ENCODE measurements at places on chromosomes 1 and 21. TPM values are rescaled to one million over a fixed set of nuclear protein-coding genes. Genes with fewer than 3 reads are reported as not detected.

PLXNA2 gene
- 40.8 TPM for total RNA-seq

JAM2 gene
- 1.4 TPM for total RNA-seq

- DNase-seq, result peak; percentile 43
Observed at GRCh38 chr21:34582506-34583150, 32.3 kb downstream of the RCAN1 start.

GRCh38 chr1:117098287-117098890 is 23.2 kb downstream of the TRIM45 start:
- DNase-seq, result peak; percentile 74

GRCh38 chr1:38090796-38091195 is 44.2 kb upstream of the POU3F1 start:
- DNase-seq, result no peak

DNA sequence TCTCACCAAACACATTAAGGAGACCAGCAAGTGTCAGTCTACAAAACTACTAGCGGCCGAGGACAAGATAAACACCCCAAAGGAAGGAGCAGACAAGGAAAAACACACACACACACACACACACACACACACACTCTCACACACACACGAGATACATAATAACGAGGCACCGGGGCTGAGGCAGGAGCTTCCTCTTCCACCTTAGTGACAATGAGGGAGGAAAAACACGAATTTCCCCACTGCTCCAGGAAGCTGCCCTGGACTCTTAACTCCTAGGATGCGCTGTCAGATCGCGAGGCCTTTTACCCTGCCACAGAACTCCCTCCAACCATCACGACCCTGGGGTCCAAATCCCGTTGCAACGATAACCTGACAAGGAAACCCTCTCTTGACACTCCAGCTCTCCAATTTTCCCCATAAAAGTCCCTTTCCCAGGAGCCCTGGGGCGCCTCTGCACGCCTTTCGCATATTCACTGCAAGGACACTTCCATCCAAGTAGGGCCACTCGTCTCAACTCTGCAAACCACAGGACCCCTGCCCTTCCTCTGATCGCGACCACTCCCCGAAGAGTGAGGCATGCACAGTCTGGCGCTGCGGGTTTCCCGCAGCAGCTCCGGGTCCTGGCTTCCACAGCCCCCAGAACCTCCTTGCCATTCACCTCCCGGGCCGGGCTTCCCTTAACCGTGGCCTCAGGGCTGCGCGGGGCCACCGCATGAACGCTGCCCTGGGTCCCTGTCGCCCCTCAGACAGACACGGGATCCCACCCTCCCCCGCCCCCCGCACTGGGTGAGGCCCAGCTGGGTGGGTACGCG is 581 bp downstream of the ETV3 start:
- DNase-seq, result peak; percentile 14

GRCh38 chr1:228077565-228078330 is 4.8 kb upstream of the ARF1 start:
- no peak for DNase-seq

DNA sequence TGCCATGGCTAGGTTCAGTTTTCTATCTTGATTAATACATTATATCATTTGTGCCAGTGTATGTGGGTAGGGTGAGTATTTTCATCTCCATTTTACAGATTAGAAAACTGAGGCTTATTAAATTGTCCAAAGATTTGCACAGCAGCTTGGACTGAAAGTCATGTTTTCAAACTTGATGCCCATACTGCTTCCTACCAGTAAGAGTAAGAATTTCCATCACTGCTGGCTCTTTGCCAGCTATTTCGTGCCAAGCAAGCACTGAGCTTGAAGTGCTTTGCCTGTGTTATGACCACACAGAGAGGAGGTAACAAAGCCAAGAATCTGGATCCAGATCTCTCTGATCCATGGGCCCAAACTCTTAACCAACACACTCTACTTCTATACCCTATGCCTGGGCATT is 295.0 kb downstream of the VAV3 start:
- peak; percentile 82 for DNase-seq

- DNase-seq, result peak; percentile 15
Observed at GRCh38 chr1:89310505-89310904, 37.8 kb upstream of the GBP5 start.

DNA sequence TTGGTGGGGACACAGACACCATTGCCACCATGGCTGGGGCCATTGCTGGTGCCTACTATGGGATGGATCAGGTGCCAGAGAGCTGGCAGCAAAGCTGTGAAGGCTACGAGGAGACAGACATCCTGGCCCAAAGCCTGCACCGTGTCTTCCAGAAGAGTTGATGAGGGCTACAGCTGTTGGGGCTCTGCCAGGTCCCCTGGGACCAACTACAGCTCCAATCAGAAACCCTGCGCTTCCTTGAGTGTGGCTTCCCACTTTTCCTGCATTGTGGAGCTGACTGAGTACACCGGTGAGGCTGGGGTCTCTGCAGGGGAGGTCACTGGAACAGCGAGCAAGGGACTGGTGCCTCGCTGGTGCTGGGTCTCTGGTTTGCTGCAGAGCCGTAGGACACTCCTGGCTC is 4.5 kb downstream of the ADPRS start:
- DNase-seq, result no peak

GRCh38 chr1:200795156-200795555 is 56.5 kb downstream of the CAMSAP2 start:
- DNase-seq, result no peak

GRCh38 chr21:45780647-45781046 is 137.1 kb downstream of the PCBP3 start:
- no peak for DNase-seq

- no peak for DNase-seq
Observed at GRCh38 chr1:203526130-203526529, 32.2 kb downstream of the OPTC start.
